ENCODE measurements at places on chromosomes 11 and 22. TPM values are rescaled to one million over a fixed set of nuclear protein-coding genes. Genes with fewer than 3 reads are reported as not detected.

GRCh38 chr22:19197997-19198865 lies 19.7 kb upstream of the SLC25A1 start:
- H3K27ac ChIP-seq, result no peak overlapping the region
- no peak overlapping the region for H3K4me3 ChIP-seq
- no peaks in the 10 kb centered on the region for H3K36me3 ChIP-seq
- H3K27me3 ChIP-seq, result peaks cover 4% of the 10 kb centered on the region

GRCh38 chr22:48581796-48582469 lies 1245.7 kb downstream of the BRD1 start:
- H3K4me1 ChIP-seq, result no peaks in the 10 kb centered on the region
- DNase-seq, result no peak
- no peak overlapping the region for H3K4me3 ChIP-seq
- no peak overlapping the region for H3K27ac ChIP-seq
- H3K27me3 ChIP-seq, result peaks cover 14% of the 10 kb centered on the region

GRCh38 chr11:6737872-6738466 lies 33.8 kb downstream of the OR2AG2 start:
- no peak overlapping the region for H3K4me3 ChIP-seq
- peaks cover 88% of the 10 kb centered on the region for H3K4me1 ChIP-seq
- H3K27me3 ChIP-seq, result no peaks in the 10 kb centered on the region
- peak; percentile 77 for DNase-seq
- peak overlapping the region; percentile 64 for H3K27ac ChIP-seq

DNA sequence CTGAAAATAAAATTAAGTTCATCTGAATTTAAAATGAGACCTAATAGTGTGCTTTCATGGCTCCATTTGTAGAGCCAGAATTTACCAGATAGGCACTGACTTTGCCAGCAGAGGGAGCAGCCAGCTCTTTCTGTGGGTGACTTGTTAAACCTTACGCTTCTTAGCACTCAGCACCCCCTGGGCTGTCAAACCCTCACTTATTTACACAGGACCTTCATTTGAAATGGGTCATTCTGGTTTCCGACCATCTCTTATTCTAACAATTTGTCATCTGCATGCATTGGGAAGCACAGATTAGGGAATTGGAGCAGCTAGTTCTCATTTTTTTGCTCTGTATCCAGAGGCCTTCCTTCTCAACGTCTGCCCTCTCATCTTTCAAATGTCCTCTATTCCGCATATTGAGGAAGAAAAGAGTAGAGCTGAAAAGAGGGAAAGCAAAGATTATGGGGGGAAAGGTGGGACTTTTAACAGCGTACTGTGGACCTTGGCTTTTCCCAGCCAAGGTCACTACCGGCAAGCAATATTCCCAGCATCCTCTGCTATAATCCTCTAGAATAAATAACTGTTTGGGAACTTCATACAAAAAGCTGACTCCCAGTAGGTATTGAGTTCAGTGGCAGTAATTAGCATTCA lies 3.1 kb downstream of the ASRGL1 start:
- no peak overlapping the region for H3K27ac ChIP-seq
- H3K4me3 ChIP-seq, result no peak overlapping the region
- peaks cover 33% of the 10 kb centered on the region for H3K27me3 ChIP-seq
- H3K4me1 ChIP-seq, result peaks cover 15% of the 10 kb centered on the region

GRCh38 chr11:92880381-92880780 lies 89.1 kb upstream of the MTNR1B start:
- H3K27ac ChIP-seq, result no peak overlapping the region
- H3K4me1 ChIP-seq, result no peaks in the 10 kb centered on the region
- H3K4me3 ChIP-seq, result no peak overlapping the region
- H3K27me3 ChIP-seq, result no peaks in the 10 kb centered on the region

GRCh38 chr11:35235157-35235468 lies 96.1 kb downstream of the CD44 start:
- H3K27me3 ChIP-seq, result peaks cover 6% of the 10 kb centered on the region
- H3K36me3 ChIP-seq, result peaks cover 41% of the 10 kb centered on the region
- H3K27ac ChIP-seq, result peak overlapping the region; percentile 77
- peaks cover 38% of the 10 kb centered on the region for H3K4me1 ChIP-seq
- no peak for DNase-seq
- H3K4me3 ChIP-seq, result no peak overlapping the region

DNA sequence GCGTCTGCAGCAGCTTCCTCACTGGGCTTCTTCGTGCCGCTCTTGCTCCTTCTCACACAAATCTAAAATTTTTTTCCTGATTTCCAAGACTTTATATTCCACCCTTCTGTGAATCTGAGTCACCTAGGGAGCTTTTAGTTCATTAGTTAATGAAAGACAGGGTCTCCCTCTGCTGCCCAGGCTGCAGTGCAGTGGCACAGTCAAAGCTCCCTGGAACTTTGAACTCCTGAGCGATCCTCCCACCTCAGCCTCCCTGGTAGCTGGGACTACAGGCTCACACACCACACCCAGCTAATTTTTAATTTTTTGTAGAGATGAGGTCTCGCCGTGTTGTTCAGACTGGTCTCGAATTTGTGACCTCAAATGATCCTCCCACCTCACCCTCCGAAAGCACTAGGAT lies 116.9 kb downstream of the ATXN10 start:
- peaks cover 12% of the 10 kb centered on the region for H3K36me3 ChIP-seq
- no peaks in the 10 kb centered on the region for H3K27me3 ChIP-seq
- DNase-seq, result no peak
- H3K4me3 ChIP-seq, result no peak overlapping the region

GRCh38 chr11:47955061-47955755 lies 25.2 kb upstream of the PTPRJ start:
- peaks cover 1% of the 10 kb centered on the region for H3K36me3 ChIP-seq
- H3K4me1 ChIP-seq, result peaks cover 24% of the 10 kb centered on the region
- H3K27ac ChIP-seq, result peak overlapping the region; percentile 62
- H3K27me3 ChIP-seq, result no peaks in the 10 kb centered on the region
- no peak for DNase-seq

SLC15A3 gene
- total RNA-seq, result 0.96 TPM

Data from activated CD8-positive, alpha-beta memory T cell treated with anti-CD3 and anti-CD28 coated beads, Interleukin-2, amount 10 ng/mL, durations not matched to agents 7 days and 5 days (primary cell).